ENCODE measurements at places on chromosomes 16 and 17.
A peak's percentile ranks its signal among the peaks of the same experiment; 100 is the strongest.

GRCh38 chr16:17510567-17510966 lies 39.8 kb upstream of the XYLT1 start:
- no peak for DNase-seq

GRCh38 chr17:58808609-58809563 lies 53.2 kb downstream of the PPM1E start:
- no peak for DNase-seq

DNA sequence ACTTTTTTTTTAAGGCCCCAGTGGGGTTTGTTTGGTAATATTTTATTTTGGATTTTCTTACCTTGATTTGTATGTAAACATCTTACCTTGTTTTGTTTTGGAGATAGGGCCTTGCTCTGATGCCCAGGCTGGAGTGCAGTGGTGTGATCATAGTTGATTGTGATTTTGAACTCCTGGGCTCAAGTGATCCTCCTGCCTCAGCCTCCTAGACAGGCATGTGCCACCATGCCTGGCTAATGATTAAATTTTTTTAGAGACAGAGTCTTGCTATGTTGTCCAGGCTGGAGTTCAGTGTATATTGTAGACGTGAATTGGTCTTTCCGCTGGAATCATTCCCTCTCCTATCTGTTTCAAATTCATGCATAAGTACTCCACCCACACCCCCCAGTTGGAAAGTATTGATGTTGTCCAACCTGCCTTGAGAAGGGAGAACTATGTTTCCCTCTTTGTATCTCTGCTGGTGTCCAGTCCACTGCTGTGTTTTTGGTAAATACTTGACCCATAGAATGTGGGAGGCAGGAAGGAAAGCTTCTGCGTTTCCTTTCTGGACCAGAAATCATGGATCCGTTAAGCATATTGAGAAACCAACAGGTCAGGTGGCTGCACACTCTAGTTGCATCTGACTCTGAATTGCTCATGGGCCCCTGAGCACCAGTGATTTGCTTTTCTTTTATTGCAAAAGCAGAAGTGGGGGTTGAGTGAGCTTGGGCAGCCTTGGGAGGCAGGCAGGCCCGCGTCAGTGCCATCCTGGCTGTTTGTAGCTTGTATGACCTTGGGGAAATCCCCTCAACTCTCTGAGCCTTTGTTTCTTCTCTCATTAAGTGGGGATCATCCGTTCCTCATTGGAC lies 25.0 kb downstream of the RMI2 start:
- no peak for DNase-seq

- no peak for DNase-seq
These were observed 105.6 kb downstream of the XYLT1 start for GRCh38 chr16:17365211-17365541.

- DNase-seq: no peak
These were observed 21.3 kb downstream of the CIBAR2 start for GRCh38 chr16:85090873-85091521.

DNA sequence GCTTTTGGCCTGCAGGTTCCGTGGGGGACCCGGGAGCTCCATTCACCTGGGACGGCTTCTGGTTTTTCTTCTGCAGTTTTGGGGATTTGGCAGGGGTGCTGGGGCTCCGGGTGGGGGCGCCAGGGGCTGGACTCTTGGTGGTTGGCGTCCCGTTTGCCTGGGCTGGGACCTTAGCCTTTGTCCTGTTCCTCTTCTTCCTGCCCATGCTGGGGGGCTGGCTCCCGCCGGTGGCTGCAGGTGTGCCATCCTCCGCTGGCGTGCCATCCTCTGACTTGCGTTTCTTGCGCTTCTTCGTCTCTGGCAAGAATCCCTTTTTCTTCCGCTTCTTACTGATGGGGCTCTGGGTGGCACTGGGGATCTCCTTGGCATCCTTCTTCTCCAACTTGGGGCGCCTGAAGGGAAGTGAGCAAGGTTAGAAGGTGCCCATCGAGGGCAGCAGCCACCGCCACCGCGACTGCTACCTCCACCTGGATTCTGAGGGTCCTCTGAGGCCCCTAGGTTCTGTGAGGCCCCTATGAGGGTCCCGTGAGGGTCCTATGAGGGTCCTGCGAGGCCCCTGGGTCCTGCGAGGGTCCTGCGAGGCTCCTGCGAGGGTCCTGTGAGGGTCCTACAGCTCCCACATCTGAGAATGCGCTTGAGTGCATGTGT lies 15.5 kb downstream of the MYBBP1A start:
- no peak for DNase-seq

- DNase-seq: peak; percentile 88
These were observed at the start of gene MAPK8IP3 for GRCh38 chr16:1705688-1706385. Gene MAPK8IP3, plus strand, starts transcription at chr16:1706195. Its CDS starts 145 bp downstream, at chr16:1706340.

DNA sequence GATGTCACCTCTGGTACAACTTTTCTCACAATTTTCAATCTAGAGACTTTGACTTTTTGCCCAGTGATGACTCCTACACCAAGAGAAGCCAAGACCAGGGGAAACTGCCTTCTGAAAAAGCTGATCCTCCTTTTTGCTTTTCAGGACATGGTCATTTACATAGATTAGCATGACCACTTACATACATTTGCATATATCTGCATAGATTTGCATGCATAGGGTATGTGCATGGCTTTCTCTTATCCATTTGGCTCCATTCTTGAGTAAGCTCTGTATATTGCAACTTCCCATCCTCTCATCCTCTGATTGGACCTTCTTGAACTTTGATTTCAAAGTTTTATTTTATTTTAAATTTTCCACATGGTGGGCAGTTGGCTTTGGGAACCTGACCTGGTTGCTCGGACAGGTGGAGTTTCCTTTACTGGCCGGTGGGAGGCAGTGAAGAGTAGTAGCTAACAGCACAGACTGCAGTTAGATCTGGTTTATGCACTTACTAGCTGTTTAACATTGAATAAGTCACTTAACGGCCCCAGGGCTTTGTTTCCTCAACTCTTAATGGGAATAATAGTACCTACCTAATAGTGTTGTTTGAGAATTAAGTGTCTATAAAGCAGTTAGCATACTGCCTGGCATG lies 92.9 kb downstream of the GPR139 start:
- peak; percentile 77 for DNase-seq

GRCh38 chr17:12318571-12319266 lies 298.0 kb downstream of the MAP2K4 start:
- no peak for DNase-seq

GRCh38 chr17:8332688-8333087 lies 7.0 kb upstream of the ODF4 start:
- DNase-seq: no peak

DNA sequence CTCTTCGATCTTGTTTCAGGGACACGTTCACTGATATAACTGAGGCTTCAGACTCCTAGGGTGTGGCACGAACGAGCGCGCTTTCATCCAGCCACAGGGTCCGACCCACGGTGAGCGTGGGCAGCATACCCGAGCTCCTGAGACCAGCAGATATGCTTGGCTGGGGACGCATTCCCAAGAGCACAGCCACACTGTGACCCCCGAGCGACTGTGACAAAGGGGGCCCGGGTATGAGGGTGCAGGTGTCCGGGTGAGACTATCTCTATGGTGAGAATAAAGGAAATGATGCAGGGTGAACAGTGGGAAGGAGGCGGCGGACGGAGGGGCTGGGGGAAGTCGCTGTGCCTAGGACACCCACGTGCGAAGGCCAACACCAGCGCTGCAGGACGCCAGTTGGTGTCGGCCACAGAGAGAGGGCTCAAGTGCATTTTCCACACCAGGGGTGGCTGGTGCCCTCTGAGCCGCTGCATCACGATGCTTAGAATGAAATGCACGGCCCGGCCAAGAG lies 17.6 kb downstream of the RPH3AL start:
- no peak for DNase-seq

GRCh38 chr16:25060920-25061319 lies 45.8 kb upstream of the ARHGAP17 start:
- DNase-seq: no peak

DNA sequence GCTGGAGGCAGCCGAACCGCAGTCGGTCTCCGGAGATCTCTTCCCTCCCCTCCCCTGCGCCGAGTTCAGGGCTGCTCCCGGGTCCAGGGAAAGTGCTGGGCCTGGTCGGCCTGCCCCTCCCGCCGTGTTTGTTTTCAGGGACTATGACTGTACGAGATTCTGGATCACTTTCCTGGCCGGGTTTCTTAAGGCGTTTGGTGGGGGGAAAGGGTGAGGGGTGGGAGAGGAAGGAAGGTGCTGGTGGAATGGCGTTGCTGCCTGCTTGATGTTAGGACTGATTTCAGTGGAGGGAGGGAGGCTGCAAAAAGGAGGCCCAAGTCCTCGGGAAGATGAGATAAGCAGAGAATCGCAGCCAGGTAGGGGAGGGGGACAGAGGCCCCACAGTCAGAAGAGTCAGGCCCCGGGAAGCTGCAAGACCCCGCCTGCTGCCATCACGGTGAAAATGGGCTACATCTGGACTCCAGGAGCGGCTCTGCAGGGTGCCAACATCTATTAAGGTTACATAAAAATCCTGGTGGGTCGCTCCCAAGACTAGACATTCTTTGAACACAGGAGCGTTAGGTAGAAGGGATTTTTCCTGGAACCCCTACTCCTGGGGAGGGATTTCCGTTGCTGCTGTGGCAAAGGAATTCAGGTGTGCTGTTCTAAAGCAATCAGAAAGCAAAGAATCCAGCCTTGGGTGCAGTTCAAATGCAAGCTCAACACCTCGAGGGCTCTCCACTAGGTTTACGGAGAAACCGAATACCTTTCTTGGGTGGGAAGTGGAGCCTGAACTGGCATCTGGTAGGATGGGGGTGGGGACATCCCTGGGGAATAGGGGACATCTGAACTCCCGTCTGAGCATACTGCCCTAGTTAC lies 1.2 kb downstream of the ARHGAP44 start:
- peak; percentile 61 for DNase-seq

DNA sequence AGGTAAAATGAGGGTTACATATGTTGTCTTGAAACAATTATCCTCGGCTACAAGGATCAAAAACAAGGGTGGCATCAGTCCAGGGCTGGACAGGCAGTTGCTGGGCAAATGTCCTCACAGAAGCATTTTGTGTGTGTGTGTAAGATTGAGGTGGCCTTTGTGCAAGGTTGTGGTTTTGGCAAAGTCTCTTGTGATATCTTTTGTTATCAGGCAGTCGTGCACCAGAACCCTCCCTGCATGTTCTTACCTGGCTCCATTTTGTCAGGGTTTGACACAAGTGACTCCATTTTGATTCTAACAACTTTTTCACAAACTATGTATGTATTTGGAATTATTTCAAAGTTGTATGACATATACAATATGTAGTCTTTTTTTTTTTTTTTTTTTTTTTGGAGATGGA lies 20.0 kb downstream of the CHAD start:
- DNase-seq: no peak

GRCh38 chr16:66622863-66623262 lies 18.4 kb downstream of the CMTM3 start:
- no peak for DNase-seq

- DNase-seq: no peak
These were observed 69.4 kb downstream of the CCDC182 start for GRCh38 chr17:57675427-57676387.

- DNase-seq: no peak
These were observed 1.8 kb upstream of the RASD1 start for GRCh38 chr17:17497845-17498520.

DNA sequence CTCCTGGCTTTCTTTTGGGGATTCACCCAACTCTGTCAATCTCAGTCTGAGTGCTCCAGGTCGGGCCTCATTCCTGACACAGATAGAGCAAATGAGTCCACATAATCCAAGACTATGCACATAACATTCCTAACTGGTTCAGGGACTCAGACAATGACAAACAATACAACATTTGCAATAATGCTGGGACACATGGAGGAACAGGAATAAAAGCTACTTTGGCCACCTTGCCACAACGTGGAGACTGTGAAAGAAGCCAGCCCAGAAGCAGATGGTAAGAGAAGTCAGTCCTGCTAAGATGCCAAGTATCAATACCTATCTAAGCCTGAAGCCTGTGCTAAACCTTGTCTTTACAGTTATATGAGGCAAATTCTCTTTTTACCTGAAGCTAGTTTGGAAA lies 39.0 kb downstream of the GLG1 start:
- DNase-seq: no peak

- DNase-seq: peak; percentile 25
These were observed 53.2 kb downstream of the CDYL2 start for GRCh38 chr16:80751167-80751566.

DNA sequence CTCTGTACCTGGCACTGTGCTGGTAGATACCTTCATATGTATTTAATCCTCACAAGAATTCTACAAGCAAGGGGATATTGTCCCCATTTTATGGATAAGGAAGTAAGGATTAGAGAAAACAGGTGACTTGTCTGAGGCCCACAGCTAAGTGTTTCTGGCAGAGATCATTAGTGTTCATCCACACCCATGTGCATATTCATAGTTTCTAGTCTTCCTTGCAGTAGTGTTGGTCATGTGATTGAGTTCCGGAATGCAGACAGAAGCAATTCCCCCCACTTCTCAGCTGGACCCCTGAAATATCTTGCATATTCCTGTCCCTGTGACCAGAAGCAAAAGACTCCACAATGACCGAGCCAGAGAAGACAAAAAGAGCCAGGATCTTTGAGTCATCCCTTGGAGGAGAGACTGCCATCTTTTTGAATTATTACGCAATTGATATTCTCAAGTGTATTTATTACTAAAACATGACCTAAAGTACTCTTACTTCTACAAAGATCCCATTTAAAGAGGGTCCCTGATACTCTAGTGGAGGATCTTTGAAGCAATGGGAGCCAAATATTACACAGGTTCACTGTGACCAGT lies 43.4 kb downstream of the SOX9 start:
- DNase-seq: no peak

DNA sequence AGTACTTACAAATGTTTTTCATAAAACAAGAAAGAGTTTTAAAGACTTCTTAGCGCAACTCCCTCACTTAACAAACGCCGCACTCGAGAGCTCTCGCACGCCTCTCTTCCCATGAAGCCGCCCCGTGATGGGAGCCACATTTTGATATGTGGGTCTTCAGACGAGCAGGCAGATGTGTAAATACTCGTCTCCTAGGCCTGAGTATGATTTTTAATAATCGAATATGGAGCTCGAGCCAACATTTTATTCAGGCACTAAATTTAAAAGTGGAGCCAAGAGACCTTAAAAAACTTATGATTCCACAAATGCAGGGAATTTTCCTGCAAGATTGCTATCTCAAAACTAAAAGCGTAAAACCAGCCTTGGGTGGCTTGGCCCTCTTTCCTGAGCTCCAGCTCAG lies 55.4 kb downstream of the IRX6 start:
- no peak for DNase-seq

- peak; percentile 84 for DNase-seq
These were observed 707 bp downstream of the NUFIP2 start for GRCh38 chr17:29292992-29293889.

- DNase-seq: no peak
These were observed 18.4 kb downstream of the BLMH start for GRCh38 chr17:30273373-30273772.

DNA sequence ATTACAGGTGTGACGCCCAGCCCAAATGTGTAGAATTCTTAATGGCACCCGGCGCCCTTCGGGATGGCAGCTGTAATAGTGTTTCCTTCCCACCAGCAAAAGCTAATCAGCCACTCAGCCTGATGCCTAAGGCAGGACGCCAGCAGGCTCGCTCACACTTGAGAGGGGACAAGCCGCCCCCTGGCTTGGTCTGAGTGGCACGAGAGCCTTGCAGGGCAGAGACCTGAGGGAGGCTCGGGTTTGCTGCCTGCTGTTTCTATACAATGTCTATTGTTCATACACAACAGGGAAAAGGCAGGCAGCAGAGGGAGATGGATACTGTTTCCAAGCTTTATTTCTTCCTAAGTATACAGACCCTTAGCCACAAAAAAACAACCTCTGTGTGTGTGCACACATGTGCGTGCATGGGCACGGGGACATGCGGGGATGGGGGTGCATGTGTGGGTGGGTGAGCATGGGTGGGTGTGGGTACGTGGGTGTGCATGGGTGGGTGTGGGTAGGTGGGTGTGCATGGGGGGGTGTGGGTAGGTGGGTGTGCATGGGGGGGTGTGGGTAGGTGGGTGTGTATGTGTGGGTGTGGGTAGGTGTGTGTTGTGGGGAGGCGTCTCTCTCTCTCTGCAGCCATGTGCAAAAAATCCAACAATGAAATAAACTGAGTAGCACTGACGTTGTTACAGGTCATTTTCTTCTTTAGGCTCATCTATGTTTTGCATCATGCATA lies 10.0 kb downstream of the SLC38A8 start:
- no peak for DNase-seq
